ENCODE measurements at places on chromosomes 6 and 20.

DNA sequence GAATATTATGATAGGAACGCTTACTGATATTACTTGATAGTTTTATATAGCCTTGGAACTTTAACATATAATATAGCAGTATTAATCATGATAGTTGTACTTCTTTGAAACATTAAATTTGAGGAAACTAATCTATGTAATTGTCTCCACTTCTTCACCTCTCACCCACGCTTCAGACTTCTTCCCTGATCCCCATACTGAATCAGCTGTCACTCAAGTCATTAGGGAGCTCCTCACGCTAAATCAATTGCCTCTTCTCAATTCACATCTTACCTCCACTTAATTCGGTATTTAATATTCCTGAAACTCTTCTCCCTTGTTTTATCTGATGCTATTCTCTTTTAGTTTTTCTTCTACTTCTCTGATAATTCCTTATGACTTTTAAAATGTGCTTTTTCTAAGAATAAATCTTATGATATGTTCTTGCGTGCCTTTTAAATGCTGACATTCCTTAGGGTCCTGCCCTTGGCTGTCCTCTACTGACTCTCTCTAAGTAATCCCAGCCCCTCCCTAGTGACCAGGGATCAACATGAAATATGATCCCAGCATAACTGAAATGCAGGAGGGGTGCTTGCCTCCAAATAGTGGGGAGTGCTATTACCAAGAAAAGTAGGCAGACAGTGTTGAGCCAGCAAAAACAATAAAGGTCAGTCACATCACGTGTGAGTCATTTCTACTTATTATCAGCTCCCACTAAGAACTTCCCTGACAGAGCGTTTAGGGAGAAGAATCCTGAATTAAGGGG is 9.9 kb downstream of the ANKRD66 start:
- no peak overlapping the region for H3K4me3 ChIP-seq
- no peaks in the 10 kb centered on the region for H3K36me3 ChIP-seq
- H3K4me1 ChIP-seq: peaks cover 9% of the 10 kb centered on the region
- H3K27me3 ChIP-seq: no peaks in the 10 kb centered on the region
- DNase-seq: no peak

DNA sequence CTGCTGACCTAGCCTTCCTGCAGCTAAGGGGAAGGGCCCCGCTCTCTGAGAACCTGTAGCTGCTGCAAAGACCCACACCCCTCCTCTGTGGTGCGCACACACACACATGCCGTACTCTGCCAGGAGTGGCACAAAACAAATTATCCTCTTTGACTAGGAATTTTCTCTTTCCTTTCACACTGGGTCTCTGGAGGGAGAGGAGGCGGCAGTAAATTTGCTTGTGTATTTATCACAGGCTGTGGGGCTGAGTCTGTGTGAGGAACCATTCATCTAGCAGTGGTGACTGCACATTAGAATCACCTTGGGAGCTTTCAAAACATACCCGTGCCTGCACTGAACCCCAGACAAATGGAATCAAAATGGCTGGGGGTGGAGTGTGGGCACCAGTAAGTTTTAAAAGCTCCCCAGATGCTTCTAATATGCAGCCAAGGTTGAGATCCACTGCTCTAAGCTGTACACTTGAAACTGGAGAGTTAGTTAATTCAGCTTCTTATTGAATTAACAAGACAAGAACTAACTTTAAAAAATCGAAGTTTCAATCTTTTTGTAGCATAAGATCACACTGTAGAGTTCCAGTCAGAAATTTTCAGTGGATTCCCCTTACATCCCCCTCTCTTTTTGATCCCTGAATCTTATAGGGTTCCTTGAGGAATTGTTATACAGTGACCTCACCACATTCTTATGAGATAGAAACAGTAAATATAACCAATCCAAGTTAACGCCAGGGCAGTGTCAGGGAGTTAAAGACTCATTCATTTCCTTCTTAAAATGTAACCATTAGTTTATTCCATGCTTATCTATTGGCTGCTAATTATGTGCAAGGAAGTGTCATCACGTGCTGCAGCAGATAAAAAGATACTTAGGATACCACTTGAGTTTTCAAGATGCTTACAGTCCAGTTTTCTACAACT is 29.8 kb upstream of the GMDS start:
- H3K27ac ChIP-seq: no peak overlapping the region
- no peaks in the 10 kb centered on the region for H3K27me3 ChIP-seq
- H3K4me1 ChIP-seq: no peaks in the 10 kb centered on the region
- H3K4me3 ChIP-seq: no peak overlapping the region

DNA sequence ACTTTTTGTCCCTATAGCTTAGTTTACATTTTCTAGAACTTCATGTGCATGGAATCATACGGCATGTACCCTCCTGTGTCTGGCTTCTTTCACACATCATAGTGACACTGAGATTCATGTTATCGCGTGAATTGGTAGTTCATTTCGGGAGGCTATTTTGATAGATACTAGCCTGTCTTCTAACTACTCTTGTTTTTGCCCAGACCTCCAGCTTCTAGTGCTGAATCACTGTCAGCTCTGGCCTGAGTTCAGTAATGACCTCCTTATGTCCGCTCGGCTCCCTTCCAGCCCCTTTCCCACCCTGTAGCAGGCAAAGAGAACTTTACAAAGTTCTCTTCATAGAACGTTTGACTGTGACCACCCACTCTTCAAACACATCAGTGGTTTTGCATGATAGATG is 14.1 kb downstream of the MYBL2 start:
- no peaks in the 10 kb centered on the region for H3K27me3 ChIP-seq
- H3K4me3 ChIP-seq: no peak overlapping the region
- no peak overlapping the region for H3K27ac ChIP-seq
- no peaks in the 10 kb centered on the region for H3K4me1 ChIP-seq
- DNase-seq: no peak

GRCh38 chr6:2768696-2769095 is 3.5 kb downstream of the WRNIP1 start:
- no peak for DNase-seq
- peaks cover 13% of the 10 kb centered on the region for H3K4me1 ChIP-seq
- H3K27ac ChIP-seq: no peak overlapping the region

- no peaks in the 10 kb centered on the region for H3K36me3 ChIP-seq
- H3K27me3 ChIP-seq: no peaks in the 10 kb centered on the region
- peaks cover 8% of the 10 kb centered on the region for H3K4me1 ChIP-seq
- no peak for DNase-seq
These were observed 10.7 kb downstream of the PXMP4 start for GRCh38 chr20:33709398-33709797.

DNA sequence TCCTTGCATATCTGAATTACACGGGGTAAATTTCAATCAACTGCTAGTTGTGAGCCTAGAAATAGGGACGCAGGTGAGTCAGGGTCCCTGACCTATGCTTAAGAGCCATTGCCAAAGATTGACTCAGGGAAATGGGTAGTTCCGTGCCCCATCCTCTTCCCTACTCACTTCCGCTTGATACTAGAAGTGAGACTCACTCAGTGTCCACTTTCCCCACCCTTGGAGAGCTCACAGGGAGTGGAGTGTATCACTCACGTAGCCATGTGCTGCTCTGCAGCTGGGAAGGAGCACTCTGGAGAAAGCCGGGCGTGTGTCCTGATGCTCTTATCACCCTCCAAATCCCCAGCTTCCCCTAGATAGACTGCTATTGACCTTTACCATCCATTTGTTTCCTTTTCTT is 543 bp upstream of the MUC22 start:
- no peak for DNase-seq
- peaks cover 56% of the 10 kb centered on the region for H3K4me1 ChIP-seq
- H3K27ac ChIP-seq: no peak overlapping the region
- H3K36me3 ChIP-seq: no peaks in the 10 kb centered on the region
- no peaks in the 10 kb centered on the region for H3K27me3 ChIP-seq

- no peak for DNase-seq
- H3K4me3 ChIP-seq: no peak overlapping the region
- H3K36me3 ChIP-seq: no peaks in the 10 kb centered on the region
- peaks cover 51% of the 10 kb centered on the region for H3K27me3 ChIP-seq
These were observed 4.6 kb downstream of the OR2H2 start for GRCh38 chr6:29589423-29590048.

- no peak overlapping the region for H3K4me3 ChIP-seq
- no peaks in the 10 kb centered on the region for H3K36me3 ChIP-seq
- H3K27me3 ChIP-seq: no peaks in the 10 kb centered on the region
- H3K27ac ChIP-seq: no peak overlapping the region
These were observed 6.1 kb upstream of the TBX18 start for GRCh38 chr6:84770521-84770920.

DNA sequence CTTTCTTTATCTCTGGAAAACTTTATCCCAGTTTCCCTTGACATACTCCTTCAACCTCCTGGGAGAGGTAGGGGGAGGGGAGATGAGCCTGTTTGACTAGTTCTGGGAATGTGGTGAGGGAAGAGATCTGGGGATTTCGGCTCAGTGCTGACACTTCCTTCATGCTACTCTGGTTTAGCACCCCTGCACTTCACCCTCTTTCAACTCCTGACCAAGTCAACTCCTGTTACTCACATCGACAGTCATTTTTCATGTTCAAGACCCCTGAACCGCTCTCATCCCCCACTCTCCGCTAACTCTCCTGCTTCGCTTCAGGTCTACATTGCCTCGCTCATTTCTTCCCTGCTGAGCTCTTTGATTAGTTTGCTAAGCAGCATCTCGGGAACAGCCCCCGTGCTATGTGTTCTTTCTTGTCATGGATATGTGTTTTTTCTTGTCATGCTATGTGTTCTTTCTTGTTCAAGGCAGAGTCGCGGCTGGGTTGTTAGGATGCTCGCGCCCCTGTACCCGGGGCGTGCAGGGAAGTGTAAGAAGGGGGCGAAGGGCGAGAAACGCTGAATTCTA is 16.6 kb upstream of the TRIM27 start:
- peak overlapping the region; percentile 65 for H3K4me3 ChIP-seq
- peaks cover 23% of the 10 kb centered on the region for H3K4me1 ChIP-seq
- H3K27ac ChIP-seq: peak overlapping the region; percentile 76

GRCh38 chr6:164210783-164211182 is 796.3 kb downstream of the QKI start:
- no peak overlapping the region for H3K27ac ChIP-seq
- H3K4me3 ChIP-seq: no peak overlapping the region
- no peaks in the 10 kb centered on the region for H3K36me3 ChIP-seq

DNA sequence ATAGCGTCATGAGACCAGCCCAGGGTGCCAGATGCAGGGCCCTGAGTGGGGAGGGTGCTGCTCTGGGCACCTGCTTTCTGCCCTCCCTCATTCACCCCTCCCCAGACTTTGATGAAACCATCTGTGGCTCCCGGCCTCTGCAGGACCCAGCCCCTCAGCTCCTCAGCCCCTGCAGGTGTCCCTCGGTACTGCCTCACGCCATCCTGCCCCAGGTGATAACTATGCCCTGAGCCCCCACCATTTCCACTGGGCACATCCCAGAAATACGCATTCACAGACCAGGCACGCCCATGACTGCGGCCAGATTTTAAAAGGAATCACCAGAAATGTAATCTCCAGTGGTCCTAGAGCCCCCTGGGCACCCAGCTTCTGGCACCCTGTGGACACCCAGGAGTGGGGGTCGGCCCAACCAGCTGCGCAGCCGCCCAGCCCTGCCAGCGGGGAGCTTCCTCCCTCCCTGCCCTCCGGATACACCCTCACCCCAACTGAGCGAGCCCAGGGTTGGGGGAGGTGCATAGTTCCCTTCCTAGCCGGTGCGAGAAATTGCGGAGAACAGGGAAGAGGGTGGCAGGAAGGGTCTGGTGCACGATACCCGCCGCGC is 615 bp upstream of the NTSR1 start:
- peaks cover 49% of the 10 kb centered on the region for H3K4me1 ChIP-seq
- no peak for DNase-seq
- no peak overlapping the region for H3K27ac ChIP-seq
- H3K36me3 ChIP-seq: no peaks in the 10 kb centered on the region

DNA sequence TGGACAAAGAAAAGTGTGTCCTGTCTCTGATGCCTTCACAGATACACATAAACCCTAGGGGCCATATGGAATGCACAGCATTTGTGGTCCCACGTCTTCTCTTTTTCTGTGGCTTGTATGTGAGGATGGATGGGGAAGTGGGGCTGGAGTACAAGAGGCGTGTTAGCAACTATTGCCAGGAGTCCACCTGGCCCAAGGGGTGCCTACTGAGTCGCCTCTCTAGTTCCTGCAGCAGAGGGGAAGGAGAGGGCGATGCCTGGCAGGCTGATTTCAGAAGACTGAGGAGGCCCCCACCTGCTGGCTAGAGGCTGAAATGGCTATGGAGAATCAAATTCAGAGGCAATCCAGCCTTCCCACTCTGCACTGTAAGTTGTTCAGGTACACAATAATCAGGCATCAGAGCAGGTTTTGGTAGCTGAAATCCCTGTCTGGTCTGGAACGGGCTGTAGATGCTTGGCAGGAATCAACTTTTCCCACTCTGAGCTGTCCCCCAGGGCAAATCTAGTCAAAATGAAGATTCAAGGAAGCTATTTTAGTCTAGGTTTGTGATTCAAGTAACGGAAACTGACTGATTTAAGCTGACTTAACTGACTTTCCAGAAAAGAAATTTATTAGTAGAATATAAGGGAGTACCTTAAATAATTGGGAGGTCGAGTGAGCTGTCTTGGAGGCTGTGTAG is 14.9 kb upstream of the PPARD start:
- H3K27me3 ChIP-seq: no peaks in the 10 kb centered on the region
- no peaks in the 10 kb centered on the region for H3K36me3 ChIP-seq
- H3K4me3 ChIP-seq: no peak overlapping the region
- 0 out of 2 replicates have a peak, but pooled peaks cover 3% of the 10 kb centered on the region for H3K4me1 ChIP-seq
- DNase-seq: peak; percentile 44
- H3K27ac ChIP-seq: no peak overlapping the region

GRCh38 chr20:1848373-1848772 is 46.8 kb upstream of the SIRPA start:
- peaks cover 13% of the 10 kb centered on the region for H3K27me3 ChIP-seq
- no peak overlapping the region for H3K4me3 ChIP-seq
- no peaks in the 10 kb centered on the region for H3K36me3 ChIP-seq
- DNase-seq: no peak

GRCh38 chr20:11454966-11455799 is 462.5 kb upstream of the BTBD3 start:
- peak; percentile 90 for DNase-seq
- H3K4me1 ChIP-seq: peaks cover 42% of the 10 kb centered on the region
- H3K27me3 ChIP-seq: no peaks in the 10 kb centered on the region
- H3K36me3 ChIP-seq: no peaks in the 10 kb centered on the region
- peak overlapping the region; percentile 89 for H3K27ac ChIP-seq

- no peaks in the 10 kb centered on the region for H3K27me3 ChIP-seq
- no peak for DNase-seq
- H3K4me1 ChIP-seq: peaks cover 4% of the 10 kb centered on the region
- H3K27ac ChIP-seq: no peak overlapping the region
- no peak overlapping the region for H3K4me3 ChIP-seq
- H3K36me3 ChIP-seq: peaks cover 29% of the 10 kb centered on the region
These were observed 6.1 kb downstream of the UQCC2 start for GRCh38 chr6:33705268-33705885.

DNA sequence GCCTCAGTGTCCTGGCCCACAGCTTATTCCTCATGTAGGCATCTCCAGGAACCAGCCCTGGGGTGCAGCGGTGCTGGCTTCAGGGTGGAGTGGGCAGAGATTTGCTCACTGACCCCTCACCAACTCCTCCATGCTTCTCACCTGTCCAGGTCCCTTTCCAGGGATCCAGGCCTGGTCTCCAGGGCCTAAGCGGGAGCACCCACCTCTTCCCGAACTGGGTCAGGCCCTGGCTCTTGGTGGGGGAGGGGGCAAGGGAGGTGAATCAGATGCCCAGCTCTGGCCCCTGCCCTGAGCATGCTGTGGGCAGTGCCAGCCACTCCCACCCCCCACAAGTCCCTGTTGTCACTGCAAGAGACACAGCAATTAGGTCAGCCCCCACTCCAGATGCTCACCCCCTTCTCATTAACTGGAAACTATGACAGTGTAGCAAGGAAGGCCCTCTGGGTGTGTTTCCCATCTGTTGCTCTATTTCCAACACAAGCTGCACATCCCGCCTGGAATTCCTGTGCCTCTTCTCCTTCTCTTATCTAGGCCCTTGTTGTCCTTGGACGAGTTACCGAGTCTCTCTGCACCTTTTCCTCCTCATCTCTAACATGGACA is 37.0 kb downstream of the MDFI start:
- no peak overlapping the region for H3K27ac ChIP-seq
- H3K4me1 ChIP-seq: no peaks in the 10 kb centered on the region
- DNase-seq: no peak
- peaks cover 42% of the 10 kb centered on the region for H3K27me3 ChIP-seq
